CD8-positive, alpha-beta T cell (primary cell): ENCODE measurements at places on chromosomes 6 and 20. TPM values are rescaled to one million over a fixed set of nuclear protein-coding genes. Genes with fewer than 3 reads are reported as not detected.

Gene GUCA1A
- not detected for total RNA-seq

Gene IBTK
- 9.9 TPM for total RNA-seq

Gene SLC35F1
- not detected for total RNA-seq

Gene CNKSR3
- total RNA-seq, result not detected

Gene TBXT
- not detected for total RNA-seq

Gene OR2J3
- total RNA-seq, result not detected

Gene ARHGAP18
- total RNA-seq, result 1.5 TPM

Gene FKBP1C
- total RNA-seq, result not detected

Gene LAMA2
- total RNA-seq, result 0.35 TPM

Gene OR2H1
- not detected for total RNA-seq

Gene CRIP3
- total RNA-seq, result 0.84 TPM

Gene GHRH
- not detected for total RNA-seq

Gene TCP11
- not detected for total RNA-seq

Gene C6orf58
- not detected for total RNA-seq

Gene WFDC9
- total RNA-seq, result not detected

Gene RPP40
- total RNA-seq, result 0.94 TPM

Gene IL17A
- not detected for total RNA-seq

Gene EEF1A2
- 0.81 TPM for total RNA-seq

Gene TBX18
- not detected for total RNA-seq

Gene ETV7
- not detected for total RNA-seq

Gene MPC1
- 18.4 TPM for total RNA-seq

Gene PPP1R16B
- total RNA-seq, result 129 TPM

Gene SIRPB1
- 3.9 TPM for total RNA-seq

Gene PLCB4
- total RNA-seq, result not detected

Gene CRISP2
- total RNA-seq, result not detected

Gene SFTA2
- total RNA-seq, result not detected

Gene CCM2L
- not detected for total RNA-seq

Gene ESR1
- total RNA-seq, result 1.6 TPM

Gene SPATS1
- total RNA-seq, result not detected

Gene NKAIN2
- not detected for total RNA-seq

Gene TGM3
- total RNA-seq, result not detected

Gene COL20A1
- total RNA-seq, result 0.11 TPM

Gene EYA2
- total RNA-seq, result not detected

Gene CPNE5
- total RNA-seq, result 0.33 TPM

Gene RIMS4
- total RNA-seq, result not detected

Gene TUBB2B
- total RNA-seq, result 0.78 TPM

Gene ARMH2
- total RNA-seq, result not detected

Gene MTFR2
- total RNA-seq, result 1.3 TPM

Gene TFEB
- 12.7 TPM for total RNA-seq

Gene SOX18
- total RNA-seq, result not detected

Gene PDE7B
- total RNA-seq, result 0.11 TPM

Gene CLIC5
- total RNA-seq, result 4.7 TPM

Gene LRRC73
- total RNA-seq, result 0.56 TPM

Gene VEGFA
- total RNA-seq, result 4.6 TPM

Gene VIP
- total RNA-seq, result not detected

Gene SH3BGRL2
- 0.25 TPM for total RNA-seq

Gene TLDC2
- not detected for total RNA-seq

Gene RBPJL
- total RNA-seq, result not detected

Gene LINC00237
- not detected for total RNA-seq

Gene PRSS16
- 0.58 TPM for total RNA-seq

Gene TTPAL
- 12.3 TPM for total RNA-seq

Gene HLA-G
- 6.9 TPM for total RNA-seq

Gene FNDC11
- 0.52 TPM for total RNA-seq

Gene MAVS
- 10.0 TPM for total RNA-seq

Gene EFCAB8
- 0.92 TPM for total RNA-seq

Gene CLDN20
- not detected for total RNA-seq

Gene CLPSL1
- not detected for total RNA-seq

Gene KCNQ2
- not detected for total RNA-seq

Gene SMLR1
- not detected for total RNA-seq

Gene TULP4
- 73.6 TPM for total RNA-seq
